ENCODE measurements at places on chromosomes 2 and 18.

DNA sequence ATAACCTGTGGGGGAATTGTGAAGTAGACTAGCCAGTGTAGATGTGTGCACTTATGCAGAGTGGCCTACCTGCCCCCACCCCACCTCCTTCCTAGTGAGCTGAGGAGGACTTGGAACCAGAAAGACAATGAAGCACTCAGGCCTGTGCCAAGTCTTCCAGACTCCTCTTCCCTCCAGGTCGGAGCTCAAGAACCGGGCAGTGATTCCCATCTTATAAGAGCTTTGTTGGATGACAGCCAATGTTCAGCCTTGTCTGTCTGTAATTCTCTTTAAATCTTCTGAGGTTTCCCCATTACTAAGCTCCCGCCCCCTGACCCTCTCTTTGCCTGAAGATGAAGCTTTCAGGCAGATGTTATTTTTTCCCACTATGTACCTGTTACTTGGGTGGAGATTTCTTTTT lies 121.0 kb downstream of the SMAD2 start:
- DNase-seq = no peak

GRCh38 chr18:41644466-41644865 lies 310.6 kb upstream of the PIK3C3 start:
- no peak for DNase-seq

GRCh38 chr2:47218066-47218581 lies 63.0 kb upstream of the STPG4 start:
- no peak for DNase-seq

- DNase-seq = no peak
Measured at GRCh38 chr18:58565021-58565420, 63.9 kb downstream of the ALPK2 start.

- no peak for DNase-seq
Measured at GRCh38 chr2:31271851-31272267, 37.9 kb downstream of the EHD3 start.

DNA sequence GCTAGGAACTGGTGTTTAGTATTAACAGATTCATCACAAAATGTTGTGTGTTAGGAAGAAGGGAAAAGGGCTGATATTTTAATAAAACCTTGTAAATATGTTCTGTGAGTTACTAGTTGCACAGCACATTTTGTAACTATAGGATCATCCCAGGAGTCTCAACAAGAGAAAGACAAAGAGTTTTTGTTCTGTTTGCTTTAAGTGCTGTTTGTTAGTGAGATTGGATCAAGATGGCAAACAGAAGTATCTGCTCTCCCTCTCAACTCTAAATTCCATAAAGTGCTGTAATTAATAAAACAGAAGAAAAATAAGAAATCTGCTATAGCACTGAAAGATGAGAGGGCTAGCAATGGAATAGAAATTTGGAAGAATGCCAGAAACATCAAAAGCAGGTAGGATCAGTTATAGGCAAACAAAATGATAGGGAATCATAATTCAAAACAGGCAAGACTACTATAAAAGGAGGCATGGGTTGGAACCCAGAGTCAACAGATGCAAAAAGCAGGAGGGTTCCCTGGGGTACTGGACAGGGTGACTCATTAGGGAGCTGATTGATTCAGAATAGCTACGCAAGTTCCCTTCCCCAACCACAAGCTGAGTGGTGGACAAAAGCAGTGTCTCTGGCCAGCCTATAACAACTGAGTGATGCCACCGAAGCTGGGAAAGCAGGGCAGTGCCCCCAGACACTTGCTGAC lies 75.8 kb downstream of the DYNC1I2 start:
- DNase-seq = peak; percentile 15

GRCh38 chr2:2238726-2239269 lies 92.3 kb downstream of the MYT1L start:
- DNase-seq = no peak

Data from COR-L47 (cell line).